ENCODE measurements at places on chromosomes 11 and 22.

DNA sequence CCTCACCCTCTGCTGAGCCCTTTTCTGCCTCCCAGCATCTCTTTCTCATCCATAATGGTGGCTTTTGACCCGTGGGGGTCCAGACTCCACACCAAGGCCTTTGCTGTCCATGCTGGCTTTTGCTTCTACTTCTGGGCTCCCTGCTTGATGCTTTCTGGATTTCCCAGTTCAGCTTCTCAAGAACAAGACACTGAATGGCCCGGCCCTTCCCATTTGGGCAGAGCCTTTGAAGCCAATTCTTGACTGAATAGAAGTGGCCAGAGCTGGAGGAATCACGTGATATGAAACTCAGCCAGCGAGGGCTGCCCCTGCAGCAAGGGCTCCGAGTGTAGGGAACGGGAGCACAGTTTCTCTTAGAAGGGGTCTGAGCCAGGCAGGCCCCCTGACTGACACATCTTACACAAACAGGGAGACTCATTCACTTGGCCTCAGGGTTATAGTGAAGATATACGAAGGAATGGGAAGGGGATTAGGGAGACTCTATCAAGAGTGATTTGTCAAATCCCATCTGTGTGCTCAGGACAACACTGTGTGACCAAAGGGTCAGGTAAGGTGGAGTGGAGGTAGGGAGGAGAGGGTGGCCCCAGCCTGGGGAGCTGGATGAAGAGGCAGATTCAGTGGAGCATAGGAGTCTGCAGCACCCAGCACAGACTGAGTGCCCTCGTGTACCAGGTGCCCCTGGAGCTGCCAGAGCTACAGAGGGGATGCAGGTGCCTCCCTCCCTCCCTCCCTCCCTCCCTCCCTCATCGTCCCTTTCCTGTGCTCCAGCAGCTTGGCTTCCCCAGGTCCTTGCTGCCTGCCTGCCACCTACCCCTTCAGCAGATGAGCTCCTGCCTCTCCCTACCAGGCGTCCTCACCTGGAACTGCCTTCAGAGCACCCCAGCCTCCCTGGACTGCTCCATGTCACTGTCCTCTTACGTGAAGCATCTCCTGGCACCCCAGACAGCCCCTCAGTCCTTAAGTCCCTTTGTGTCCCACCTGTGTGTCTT, 106.0 kb downstream of the TRIM29 start:
- no peak for DNase-seq

- no peak for DNase-seq
These were observed 37.2 kb downstream of the PARVA start for GRCh38 chr11:12414611-12415010.

GRCh38 chr11:106133529-106133928, 56.1 kb downstream of the AASDHPPT start:
- no peak for DNase-seq

DNA sequence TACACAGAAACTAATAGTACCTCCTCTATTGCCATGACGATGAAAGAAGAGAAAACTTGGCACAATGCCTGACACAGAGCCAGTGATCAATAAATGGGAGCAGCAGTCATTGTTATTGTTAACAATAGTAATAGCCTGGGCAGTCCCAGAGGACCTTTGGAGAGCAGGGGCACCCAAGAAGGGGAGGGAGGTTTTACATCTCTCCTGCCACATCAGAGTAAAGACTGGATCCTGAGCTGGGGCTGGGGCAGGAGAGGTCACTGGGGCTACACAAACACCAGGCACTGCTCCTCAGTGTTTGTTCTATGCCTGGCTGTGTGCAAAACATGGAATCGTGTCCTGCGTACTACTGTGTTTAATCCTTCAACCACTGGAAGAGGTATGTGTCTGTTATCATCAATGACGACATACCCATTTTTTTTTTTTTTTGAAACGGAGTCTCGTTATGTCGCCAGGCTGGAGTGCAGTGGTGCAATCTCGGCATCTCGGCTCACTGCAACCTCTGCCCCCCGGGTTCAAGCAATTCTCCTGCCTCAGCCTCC, 25.0 kb upstream of the CREB3L1 start:
- DNase-seq: no peak
